ENCODE measurements at places on chromosomes 16 and 17.

GRCh38 chr17:80694085-80694991, 149.7 kb downstream of the RPTOR start:
- DNase-seq = no peak

- no peak for DNase-seq
Measured at GRCh38 chr16:69781118-69781517, 19.0 kb downstream of the WWP2 start.

- no peak for DNase-seq
Measured at GRCh38 chr17:13953841-13954240, 115.5 kb upstream of the COX10 start.

- DNase-seq = no peak
Measured at GRCh38 chr16:56413381-56413780, 12.0 kb downstream of the AMFR start.

DNA sequence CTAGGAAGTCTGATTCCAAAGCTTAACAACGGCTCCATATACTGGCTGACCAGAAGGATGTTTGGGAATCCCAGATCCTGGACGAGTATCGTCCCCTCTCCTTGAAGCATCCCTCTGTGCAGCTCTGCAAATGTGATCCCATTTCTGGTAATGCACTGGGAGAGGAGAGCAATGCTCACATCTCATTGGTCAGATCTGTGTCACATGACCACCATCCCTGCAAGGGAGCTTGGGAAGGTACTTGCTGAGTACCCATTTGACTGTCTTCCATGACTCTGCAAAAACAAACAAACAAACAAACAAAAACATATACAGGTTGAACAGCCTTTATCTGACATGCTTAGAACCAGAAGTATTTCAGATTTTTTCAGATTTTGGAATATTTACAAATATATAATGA, 41.9 kb upstream of the KDM8 start:
- DNase-seq = no peak

Data from HS-5 (cell line).